ENCODE measurements at places on chromosomes 7 and 10.
A peak's percentile ranks its signal among the peaks of the same experiment; 100 is the strongest.

GRCh38 chr7:31029251-31030042 lies 22.7 kb upstream of the ADCYAP1R1 start:
- DNase-seq: no peak

GRCh38 chr7:816751-817671 lies 15.3 kb upstream of the SUN1 start:
- DNase-seq: peak; percentile 36

GRCh38 chr7:124784879-124785818 lies 19.6 kb upstream of the GPR37 start:
- no peak for DNase-seq

GRCh38 chr10:16910793-16911164 lies 93.6 kb upstream of the RSU1 start:
- DNase-seq: peak; percentile 1

- DNase-seq: no peak
Observed at GRCh38 chr10:70191972-70192305, 21.6 kb upstream of the SAR1A start.

DNA sequence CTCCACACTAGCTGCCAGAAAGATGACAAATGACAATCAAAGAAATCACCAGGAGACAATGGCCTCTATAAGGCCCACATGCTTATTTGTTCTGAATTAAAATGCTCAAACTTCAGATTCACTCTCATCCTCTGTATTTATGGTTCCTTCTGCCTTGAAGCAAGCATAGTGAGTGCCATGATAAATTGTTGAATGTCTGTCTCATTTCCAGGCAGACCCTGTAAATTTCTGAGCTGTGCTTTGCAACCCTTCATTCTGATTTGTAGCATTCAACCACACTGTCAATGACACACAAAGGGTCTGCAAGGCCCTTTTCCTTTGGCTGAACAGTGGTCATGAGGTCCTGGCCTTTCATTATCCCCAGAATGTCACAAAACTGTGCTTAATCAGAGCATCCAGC lies 506.6 kb upstream of the GHITM start:
- no peak for DNase-seq

- no peak for DNase-seq
Observed at GRCh38 chr7:93226310-93226709, at the start of gene HEPACAM2. HEPACAM2 (minus strand) TSS chr7:93226469.

- DNase-seq: no peak
Observed at GRCh38 chr10:58174831-58175230, 92.9 kb downstream of the IPMK start.

GRCh38 chr10:10392511-10392910 lies 625.2 kb upstream of the CELF2 start:
- DNase-seq: no peak

DNA sequence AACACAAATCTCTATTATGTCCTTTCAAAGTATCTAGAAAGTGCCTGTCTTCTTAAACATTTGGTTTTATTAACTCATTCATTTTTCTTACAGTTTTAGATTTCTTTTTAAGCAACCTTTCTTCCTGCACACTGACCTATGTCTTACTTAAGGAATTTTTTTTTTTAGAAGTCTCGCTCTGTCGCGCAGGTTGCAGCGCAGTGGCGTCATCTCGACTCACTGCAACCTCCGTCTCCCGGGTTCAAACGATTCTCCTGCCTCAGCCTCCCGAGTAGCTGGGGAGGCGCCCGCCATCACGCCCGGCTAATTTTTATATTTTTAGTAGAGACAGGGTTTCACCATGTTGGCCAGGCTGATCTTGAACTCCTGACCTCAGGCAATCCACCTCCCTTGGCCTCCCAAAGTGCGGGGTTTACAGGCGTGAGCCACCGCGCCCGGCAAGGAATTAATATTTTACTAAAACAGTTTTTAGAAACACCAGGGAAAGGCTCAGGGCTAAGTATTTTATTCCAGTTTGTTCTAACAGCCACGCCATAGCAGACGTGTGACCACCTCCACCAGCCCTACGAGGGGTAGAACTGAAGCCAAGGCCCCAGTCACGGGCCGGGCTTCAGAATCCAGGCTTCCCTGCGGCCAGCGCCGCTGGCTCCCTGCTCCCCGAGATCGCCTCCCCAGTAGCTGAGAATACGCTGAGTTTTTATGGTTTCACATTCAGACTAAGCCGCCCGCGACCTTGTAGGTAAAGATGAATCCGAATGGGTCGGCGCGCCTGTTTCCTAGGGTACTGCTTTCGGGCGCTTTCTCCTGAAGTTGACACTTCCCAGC lies 941 bp upstream of the LUC7L2 start:
- peak; percentile 57 for DNase-seq

DNA sequence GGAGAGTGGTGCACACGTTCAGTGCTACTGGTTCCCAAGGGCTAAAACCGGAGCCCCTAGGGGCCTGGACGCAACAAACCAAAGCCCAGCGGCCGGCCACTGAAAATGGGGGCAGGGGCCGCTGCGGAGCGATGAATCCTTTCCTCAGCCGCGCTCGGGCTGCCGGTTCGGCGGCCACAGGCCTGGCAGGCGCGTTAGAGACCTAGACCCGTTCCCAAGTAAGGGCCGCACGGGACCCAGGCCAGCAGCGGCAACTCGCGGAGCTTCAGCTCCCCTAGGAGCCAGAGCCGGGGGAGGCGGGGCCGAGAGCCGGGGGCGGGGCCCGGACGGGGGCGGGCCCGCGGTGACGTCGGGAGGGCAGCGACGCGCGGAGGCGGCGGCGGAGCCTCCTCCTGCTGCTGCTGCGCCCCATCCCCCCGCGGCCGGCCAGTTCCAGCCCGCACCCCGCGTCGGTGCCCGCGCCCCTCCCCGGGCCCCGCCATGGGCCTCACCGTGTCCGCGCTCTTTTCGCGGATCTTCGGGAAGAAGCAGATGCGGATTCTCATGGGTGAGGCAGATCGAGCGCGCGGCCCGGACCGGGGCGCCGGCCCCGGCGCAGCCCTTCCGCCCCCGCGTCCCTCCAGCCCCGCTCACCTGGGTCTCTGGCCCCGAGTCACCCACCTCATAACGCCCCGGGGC lies at the start of gene ARF5:
Gene ARF5 (plus strand): TSS at position 393 of the 678 bp plus-strand sequence. CDS start 88 bp downstream, at position 481.
- peak; percentile 92 for DNase-seq

DNA sequence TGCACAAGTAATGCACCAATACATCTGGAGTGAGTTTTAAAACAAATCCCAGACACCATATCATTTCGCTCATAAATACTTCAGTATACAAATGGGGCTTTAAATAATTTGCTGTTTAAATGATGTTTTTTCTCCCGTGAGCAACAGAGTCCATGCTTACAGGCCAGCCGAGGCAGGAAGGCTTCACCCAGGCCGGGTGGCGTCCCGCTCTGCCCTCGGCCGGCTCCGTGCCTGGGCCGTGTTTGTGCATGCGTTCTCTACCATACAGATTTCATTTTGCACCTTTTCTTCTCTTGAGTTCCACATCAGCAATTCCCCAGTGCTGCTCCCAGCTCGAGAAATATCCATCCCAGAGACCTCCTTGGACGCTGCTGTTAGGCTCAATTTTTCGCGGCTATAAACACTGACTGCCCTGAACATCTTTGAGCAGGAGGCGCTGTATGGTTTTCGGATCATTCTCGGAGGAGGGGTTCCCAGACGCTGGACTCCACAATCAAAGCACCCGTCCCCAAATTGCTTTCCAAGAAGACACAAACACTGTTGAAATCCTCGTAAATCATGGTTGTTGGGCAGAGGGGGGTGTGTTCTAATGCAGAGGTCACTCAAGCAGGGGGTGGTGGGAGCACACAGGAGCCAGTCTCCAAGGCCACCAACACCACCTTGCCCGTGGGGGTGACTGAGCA lies 91.6 kb downstream of the MICALL2 start:
- DNase-seq: no peak

GRCh38 chr10:70328018-70328417 lies 44.2 kb upstream of the NPFFR1 start:
- no peak for DNase-seq

- no peak for DNase-seq
Observed at GRCh38 chr10:50310560-50311174, 59.4 kb upstream of the ASAH2 start.

DNA sequence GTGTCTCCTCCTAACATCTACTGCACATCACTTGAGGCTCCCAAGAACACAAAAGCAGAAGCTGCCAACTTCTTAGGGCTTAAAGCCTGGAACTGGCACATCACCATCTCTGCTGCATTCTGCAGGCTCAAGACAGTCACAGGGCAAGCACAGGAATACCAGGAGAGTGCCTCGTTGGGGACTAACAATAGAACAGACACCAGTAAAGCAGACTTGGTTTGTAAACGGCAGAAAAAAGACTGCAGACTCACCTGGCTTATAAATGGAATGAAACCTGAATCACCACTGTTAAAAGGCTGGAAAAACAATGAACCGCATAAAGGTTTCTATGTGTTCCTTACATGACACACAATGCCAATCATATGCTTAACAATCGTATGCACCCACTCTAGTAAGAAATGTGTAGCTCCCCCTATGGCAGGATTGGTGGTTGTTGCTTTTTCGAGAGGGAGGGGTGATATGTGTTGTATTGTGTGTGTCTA lies 12.8 kb downstream of the RHEB start:
- no peak for DNase-seq

- no peak for DNase-seq
Observed at GRCh38 chr7:155576900-155577508, 30.6 kb upstream of the CNPY1 start.

GRCh38 chr10:60801522-60801921 lies 23.2 kb downstream of the CDK1 start:
- DNase-seq: no peak

DNA sequence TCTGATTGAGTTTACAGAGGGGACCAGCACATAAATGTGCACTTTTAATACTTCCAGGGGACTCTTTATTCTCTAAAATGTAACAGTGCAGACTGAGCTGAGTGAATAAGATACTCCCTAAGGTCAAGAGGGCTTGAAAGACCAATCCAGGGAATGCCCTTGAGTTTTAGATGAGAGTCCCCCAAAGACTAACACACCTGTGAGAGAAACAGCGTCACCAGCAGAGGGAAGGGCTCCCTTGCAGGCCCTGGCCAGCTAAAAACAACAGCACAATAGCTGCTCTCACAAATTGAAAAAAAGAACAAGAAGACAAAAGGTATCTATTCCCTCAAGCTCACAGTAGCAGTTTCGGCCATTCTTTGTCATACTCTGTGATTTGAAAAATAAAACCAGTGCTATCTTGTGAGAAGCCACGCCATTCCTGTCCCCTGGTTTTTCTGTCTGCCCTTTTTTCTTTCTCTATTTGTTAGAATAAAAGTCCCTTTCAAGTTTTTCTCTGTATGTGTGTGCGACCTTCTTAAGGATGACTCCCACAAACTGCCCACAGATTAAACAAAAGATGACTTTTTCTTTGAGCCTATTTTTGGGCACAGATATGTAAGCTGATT lies 230.4 kb upstream of the BMPER start:
- DNase-seq: no peak

DNA sequence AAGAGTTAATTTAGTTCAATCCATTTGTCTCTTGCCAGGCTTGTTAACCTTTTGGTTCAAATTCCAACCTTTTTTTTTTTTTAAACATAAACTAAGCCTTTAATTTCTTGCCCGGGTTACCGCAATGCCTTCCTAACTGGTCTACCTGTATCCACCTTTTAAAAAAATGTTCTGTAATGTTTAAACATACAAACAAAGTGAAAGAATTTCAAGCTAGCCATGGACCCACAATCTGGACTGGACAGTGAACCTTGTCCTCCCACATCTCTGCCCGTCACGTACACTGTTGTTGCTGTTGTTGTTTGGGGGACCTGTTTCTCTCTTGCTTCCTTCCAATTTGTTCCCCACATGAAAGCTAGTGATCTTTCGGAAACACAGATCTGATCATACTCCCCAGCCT lies 724.7 kb upstream of the AUTS2 start:
- DNase-seq: no peak

DNA sequence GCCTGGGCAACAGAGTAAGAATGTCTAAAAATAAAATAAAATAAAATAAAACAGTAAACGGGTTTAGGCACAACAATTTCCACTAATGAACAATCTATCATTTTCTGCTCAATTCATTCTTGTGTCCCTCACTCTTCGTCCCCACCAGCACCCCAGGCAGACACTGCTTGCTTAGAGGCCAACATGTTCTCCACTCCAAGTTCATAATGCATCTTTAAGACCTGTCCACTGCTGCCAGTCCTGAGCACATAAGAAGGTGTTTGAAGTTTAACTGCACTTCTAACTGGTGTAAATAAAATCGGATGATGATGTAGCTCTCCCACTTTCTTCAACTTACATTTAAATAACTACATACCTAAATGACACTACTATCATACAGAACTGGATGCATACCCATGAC lies 13.2 kb downstream of the PDLIM1 start:
- no peak for DNase-seq

DNA sequence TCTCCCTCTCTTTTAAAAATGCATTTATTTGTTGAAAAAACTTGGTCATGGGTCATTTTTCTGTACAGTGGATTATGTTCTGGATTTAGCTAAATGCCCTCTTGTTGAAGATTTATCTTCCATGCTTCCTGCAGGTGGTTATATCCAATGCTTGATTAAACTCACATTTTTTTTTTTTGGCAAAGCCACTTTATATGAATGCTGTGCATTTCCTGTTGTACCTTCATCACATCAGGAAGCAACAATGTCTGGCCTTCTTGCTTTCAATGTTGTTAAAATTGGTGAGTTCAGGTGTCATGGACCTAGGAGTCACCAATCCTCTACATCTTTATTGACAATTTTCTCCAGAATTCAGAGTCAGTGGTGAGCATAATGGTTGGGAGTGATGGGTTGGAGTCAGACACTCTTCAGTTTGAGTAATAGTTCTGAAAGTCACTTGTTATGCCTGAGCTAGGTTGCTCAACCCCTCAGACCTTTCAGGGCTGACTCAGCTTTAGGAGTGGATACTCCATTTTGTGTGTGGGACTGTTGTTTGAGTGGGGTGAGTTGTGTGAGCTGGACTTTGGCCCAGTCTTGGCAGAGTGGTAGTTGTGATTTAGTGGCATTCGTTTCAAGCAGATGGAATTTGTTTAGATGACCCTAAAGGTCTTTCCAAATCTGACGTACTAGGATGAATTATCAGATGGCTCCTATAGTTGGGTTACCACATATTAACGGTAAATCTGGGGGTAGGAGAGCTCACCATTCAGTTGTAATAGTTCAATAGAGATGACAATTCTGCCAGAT lies 213.5 kb upstream of the ZNF32 start:
- DNase-seq: no peak
